ENCODE measurements at places on chromosomes 6 and 20. TPM values are rescaled to one million over a fixed set of nuclear protein-coding genes. Genes with fewer than 3 reads are reported as not detected.

Gene EYS
- total RNA-seq = not detected

Gene TUBB1
- not detected for total RNA-seq

Gene TINAG
- not detected for total RNA-seq

Gene GGTLC1
- not detected for total RNA-seq

Gene MUCL3
- not detected for total RNA-seq
